AG09319 (cell line): ENCODE measurements at places on chromosomes 6 and 20.

- DNase-seq, result no peak
Observed at GRCh38 chr6:97819710-97820109, 536.7 kb upstream of the MMS22L start.

DNA sequence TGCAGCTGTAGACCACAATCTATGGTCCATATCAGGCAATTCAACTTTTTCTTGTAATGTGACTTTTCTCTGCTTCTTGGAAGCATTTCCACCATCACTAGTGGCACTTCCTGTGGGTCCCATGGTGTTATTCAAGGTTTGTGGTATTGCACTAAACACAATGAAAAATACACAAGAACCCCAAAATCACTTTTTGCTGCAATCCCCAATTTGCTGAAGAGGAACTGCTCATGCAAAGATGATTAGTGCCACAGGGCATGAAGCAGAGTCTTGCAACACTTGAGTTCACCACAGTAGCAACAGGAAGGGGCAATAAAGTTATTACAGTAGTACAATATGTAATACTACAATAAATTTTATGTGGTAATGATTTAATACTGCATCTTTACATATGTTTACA, 16.8 kb upstream of the TAAR1 start:
- no peak for DNase-seq

DNA sequence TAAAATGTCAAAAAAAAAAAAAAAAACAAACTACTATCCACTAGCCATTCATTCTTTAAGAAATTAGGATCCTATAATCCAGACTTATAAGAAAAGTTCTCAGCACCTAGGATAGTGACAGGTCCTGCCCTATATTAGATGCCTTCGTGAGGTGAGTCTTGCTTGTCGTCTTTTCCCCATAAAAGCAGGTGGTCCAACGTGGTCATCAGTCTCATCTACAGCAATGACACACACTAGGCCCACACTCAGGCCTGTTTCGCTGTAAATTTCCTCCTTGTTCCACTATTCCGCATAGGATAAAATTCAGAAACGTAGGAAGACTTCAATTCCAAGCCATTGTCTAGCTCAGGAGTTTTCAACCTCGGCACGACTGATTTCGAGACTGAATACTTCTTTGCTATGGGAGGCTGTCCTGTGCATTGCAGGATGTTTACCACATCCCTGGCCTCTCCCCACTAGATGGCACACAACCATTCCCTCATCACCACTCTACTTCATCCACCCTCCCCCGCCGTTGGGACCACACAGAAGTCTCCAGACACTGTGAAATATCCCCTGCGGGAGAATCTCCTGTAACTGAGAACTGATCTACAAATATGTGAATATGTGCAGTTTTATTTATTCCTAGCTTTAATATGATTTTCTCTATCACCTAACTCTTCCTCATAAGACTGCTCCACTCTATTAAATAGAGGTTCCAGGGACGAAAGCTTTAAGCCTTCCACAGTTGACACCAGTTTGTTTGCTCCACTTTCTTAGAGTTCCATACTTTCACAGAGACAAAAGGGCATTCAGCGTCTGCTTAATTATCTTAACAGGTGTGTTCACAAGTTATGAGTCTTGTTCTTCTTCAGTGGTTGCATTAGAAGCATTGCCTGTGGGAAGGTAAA, 346.3 kb downstream of the BMP2 start:
- peak; percentile 10 for DNase-seq

DNA sequence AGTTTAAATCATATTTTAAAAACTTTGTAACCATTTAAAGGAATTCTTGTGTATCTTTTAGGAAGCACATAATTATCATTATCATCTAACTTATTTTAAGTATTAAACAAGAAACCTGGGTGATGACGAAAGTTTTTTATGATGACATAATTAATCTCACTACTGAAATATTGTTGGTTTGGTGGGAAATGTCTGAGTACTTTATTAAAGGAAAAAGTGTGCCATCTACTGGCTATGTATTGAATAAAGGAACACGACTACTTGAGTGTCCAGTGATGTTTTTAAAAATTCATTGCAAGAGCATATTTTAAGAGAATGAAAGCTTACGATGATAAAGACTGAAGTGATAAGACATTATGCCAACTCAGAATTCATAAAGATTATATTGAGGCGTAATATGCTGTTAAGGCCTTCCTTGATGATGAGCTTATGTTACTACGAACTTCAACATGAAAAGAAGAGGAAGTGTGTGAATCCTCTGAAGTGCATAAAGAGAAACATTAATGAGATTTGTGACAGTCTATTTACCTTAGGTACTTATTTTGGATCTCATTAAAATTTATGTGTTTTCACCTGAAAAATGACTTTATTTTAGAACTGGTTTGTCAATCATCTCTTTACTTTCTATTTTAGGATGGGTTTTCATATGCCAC, 12.0 kb upstream of the TRMT11 start:
- DNase-seq, result no peak

GRCh38 chr20:1786486-1786885, 108.7 kb upstream of the SIRPA start:
- no peak for DNase-seq

DNA sequence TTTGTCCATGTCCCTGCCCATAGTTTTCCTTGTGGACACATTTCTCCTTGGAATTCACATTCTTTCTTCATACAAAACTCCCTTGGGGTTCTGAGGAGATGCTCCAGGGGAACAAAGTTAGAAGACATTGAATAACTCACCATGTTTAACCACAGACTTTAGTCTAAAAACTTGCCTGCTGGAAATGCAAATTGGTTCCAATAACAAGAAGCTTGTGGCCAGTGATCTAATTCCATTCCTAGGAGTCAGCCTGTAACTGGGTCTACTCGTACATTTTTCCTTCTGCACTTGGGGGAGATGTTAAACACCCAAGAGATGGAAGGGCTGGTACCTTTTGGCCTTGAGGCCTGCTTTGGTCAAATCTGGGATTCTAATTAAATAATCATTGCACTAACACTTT, 60.2 kb downstream of the SCML4 start:
- no peak for DNase-seq

DNA sequence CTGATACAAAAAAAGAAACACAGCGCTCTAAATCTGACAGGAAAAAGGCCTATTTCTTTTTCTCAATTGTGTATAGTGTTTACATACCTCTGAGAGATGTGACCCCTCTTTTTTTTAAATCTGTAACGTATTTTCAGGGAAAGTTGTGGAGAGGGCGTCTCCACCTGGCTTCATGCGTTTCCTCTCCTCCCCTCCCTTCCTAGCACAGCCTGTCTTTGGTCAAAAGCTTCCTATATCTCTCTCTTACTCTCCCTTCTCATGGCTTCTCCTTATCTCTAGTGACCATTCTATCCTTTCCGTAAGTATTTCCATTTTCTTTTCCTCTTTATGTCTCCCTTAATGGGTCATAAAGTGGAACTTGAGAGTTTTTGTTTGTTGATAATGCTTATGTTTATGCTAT, 458.9 kb downstream of the HACE1 start:
- DNase-seq, result no peak

DNA sequence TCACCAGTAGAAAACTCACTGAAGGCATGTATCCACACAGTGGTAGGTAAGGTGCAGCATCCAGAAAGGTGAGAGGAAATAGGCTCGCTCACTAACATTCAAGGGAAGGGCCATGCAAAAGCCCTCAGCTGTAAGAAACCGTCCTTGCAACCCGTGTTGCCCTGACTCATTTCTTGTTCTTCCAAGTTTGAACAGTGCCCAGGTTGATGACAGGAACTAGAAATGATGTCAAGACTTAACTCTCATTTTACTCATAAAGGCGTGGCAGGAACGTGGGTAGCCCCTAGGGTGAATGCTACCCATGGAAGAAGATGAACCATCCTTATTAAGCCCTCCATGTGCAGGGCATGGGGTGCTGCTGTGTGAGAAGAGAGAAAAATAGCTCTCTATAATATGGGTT, 187.6 kb downstream of the CD83 start:
- no peak for DNase-seq

GRCh38 chr6:53934023-53934422, 139.2 kb downstream of the LRRC1 start:
- DNase-seq, result no peak

DNA sequence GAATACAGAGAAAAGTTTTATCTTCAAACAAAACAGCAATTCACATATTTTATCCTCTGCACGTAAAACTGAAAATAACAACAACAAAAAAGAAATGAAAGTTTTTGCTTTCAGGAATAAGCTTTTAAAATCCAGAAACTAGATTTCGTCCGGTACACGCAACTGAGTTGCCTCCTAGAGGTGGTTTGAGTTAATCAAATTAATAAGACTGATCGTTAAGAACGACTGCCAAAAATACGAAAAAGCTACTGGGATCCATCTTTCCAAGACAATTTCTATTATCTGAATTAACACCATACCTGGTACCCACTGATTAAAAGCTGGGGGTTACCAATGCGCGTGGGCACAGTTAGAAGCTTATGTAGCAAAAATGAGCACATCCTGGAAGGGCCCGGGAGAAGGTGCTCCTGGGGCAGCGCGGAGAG, 669 bp downstream of the PDCD2 start:
- no peak for DNase-seq

GRCh38 chr6:168107191-168107983, 28.4 kb upstream of the FRMD1 start:
- no peak for DNase-seq
